Right forelimb (tissue), 1 donor: ENCODE measurements at places on chromosomes 5 and 9.

DNA sequence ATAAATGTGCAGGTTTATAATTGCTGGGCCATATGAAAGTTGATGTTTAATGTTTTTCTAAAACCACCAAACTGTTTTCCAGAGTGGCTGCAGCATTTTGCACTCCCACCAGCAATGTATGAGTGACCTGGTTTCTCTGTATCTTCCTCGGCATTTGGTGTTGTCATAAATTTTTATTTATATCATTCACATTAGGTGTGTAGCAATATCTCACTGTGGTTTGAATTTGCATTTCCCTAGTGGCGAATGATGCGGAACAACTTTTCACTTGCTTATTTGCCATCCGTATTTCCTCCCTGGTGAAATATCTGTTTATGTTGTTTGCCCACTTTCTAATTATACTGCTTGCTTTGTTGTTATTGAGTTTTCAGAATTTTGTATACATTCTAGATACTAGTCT, 295.7 kb upstream of the TUT7 start:
- DNase-seq = no peak

DNA sequence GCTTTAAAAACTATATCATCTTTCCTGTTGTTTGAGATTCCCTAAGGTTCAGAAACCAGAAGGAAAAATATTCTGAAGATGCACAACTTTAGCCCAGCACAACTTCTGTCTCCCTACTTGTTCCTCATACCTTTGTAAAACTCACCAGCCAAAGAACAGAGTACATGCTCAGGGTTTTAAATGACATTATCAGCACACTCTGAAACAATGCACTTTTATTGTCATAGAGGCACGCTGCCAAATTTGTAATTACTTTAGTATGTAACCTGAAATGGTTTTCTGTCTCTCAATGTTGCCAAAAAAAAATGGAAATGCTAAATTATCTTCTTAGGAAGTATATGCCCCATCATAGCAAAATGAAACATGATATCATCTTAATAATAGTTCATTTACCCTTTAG, 383.6 kb upstream of the CDH6 start:
- DNase-seq = no peak

DNA sequence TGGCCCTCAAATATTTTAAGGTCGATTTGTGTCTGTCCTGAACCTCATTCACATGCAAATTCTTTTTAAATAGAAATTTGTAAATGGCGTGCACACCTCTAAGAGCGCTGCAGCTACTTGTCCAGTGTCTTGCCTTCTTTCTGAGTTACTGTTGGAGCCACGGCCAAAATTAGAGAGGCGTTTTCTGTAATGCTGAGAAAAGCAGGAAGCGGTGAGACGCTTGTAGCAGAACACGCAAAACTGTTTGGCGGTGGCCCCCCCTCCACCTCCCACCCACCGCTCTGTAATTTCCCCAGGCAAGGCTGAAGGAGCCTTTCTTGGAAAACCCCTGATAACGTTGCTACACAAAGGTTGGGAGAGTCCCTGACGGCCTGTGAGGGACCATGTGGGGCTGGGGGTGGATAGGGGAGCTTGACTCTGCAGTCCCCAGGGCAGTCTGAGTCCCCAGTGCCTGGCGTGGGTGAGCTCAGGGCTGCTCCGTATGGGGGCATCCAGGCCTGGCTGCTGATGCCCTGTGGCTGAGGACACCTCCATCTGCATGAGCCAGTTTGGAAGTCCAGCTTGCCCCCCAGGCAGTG, 96.5 kb downstream of the GADD45G start:
- DNase-seq = no peak

- DNase-seq = no peak
These were observed 10.8 kb upstream of the MGAT1 start for GRCh38 chr5:180813420-180813819.

- no peak for DNase-seq
These were observed 78.5 kb downstream of the KIF4B start for GRCh38 chr5:155091768-155092717.

- peak; percentile 94 for DNase-seq
These were observed 140.3 kb downstream of the TSSK1B start for GRCh38 chr5:113294311-113295110.
